ENCODE measurements at places on chromosomes 11 and 22.

GRCh38 chr11:62513626-62514025 is 33.0 kb downstream of the AHNAK start:
- DNase-seq, result no peak

DNA sequence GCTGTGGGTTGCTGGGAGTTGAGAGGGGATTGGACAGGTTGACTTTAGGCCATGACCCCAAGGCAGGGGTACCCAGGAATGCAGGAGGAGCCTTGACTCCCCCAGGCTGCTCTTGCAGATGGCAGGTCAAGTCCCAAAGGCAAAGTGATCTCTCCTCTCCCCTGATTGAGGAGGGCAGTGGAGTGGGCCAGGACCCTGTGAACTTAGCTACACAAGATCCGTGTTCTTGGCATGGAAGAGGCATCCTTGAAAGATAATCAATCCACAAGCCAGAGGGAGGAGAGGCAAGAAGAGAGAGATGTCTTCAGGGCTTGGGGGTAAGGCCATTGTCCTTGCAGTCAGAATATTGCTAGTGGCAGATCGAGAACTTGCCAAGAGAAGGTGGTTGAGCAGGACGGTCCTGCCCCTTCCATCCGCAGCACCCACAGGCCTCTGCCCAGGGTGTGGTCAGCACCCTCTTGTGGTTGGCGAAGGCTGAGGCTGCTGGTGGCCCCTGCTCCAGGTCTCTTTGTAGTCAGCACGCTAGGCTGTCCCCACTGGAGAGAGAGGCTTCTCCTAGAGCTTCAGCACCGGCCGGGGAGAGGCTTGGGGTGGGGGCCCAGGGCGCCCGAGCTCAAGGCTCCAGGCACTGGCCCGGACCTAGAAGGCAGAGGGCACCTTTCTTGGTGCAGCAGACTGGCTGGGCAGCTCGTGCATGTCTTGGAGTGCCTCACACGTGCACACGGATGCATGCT is 45.4 kb downstream of the KCNC1 start:
- no peak for DNase-seq

GRCh38 chr11:65651339-65651588 is 11.5 kb downstream of the RELA start:
- DNase-seq, result no peak

- no peak for DNase-seq
These were observed 16.2 kb upstream of the SHANK3 start for GRCh38 chr22:50656122-50657070.

- no peak for DNase-seq
These were observed 626 bp upstream of the F2 start for GRCh38 chr11:46718155-46719019.

DNA sequence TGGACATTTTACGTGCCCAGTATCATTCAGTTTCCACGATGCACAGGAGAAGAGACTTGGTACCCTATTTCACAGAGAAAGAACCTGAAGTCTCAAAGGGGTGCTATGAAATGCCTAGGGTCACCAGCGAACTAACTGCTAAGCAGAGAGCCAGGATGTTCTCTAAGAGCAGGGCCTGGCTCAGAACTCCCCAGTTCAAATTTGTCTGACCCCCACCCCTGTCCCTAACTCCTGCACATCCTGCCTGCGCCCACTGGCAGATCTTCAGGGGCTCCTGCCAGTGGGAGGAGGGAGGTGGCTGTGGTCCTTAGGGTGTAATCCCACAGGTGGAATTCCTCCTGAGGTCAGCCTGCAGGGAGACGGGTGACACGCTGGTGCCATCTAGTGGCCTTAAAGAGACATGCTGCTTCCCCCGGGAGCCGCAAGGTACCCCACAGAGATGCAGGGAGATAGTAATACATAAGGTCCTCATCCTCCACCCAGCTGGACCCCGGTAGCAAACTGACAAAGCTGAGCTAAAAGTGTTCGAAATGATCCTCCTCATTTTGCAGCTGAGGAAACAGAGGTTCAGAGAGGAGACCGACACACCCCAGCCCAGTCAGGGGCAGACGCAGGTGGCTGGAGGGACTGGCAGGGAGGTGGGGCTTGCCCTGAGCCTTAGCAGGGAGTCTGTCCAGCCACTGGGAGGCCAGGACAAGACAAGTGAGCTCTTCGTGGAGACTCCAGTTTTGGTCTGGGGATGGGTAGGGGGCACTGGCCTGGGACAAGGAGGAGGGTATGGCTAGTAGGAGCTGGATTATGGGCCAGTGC is 34.1 kb downstream of the MB start:
- peak; percentile 87 for DNase-seq

- DNase-seq, result peak; percentile 81
These were observed at the start of gene PRAME for GRCh38 chr22:22558972-22559603. Gene PRAME, minus strand, starts transcription at chr22:22559265. Its CDS starts 2,433 bp downstream, at chr22:22556832.

DNA sequence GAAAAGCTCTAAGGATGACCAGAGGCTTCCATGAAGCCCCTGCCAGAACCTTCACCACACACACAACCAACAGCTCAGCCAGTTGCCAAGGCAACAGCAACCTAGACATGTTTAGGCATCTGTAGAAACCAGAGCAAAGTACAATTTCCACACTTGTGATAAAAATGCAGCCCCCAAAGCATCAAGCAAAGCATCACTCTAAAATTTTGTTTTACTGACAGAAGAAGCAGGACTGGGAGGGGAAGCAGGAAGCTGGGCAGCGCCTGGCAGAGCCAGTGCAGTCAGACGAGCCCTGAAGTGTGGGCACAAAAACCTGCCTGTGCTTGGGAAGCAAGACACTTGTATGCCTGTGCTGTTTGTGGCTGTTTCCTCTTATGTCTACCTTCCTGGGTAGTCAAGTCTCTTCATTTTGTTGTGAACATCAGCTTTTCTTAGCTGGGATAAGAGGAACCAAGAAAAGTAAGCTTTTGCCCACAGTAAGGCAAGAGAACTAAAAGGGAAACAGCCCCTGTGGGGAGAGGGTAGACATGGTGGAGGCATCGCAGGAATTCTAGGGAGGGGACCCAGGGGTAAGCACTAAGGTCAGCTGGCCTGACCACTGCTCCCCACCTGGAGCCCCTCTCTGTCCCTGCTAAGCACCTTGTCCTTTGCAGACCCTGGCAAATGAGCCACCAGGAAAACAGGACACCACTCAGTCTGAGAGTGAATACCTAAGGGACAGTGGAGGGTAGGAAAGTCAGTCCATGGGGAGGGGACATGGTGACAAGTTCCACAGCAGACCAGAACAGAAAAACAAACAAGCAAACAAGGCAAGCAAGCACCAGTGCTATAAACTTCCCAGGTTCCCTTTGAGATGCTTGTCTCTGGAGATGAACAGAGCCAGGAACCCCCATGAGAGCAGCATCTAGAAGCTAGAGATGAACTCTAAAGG is 13.4 kb downstream of the PACSIN2 start:
- DNase-seq, result no peak

DNA sequence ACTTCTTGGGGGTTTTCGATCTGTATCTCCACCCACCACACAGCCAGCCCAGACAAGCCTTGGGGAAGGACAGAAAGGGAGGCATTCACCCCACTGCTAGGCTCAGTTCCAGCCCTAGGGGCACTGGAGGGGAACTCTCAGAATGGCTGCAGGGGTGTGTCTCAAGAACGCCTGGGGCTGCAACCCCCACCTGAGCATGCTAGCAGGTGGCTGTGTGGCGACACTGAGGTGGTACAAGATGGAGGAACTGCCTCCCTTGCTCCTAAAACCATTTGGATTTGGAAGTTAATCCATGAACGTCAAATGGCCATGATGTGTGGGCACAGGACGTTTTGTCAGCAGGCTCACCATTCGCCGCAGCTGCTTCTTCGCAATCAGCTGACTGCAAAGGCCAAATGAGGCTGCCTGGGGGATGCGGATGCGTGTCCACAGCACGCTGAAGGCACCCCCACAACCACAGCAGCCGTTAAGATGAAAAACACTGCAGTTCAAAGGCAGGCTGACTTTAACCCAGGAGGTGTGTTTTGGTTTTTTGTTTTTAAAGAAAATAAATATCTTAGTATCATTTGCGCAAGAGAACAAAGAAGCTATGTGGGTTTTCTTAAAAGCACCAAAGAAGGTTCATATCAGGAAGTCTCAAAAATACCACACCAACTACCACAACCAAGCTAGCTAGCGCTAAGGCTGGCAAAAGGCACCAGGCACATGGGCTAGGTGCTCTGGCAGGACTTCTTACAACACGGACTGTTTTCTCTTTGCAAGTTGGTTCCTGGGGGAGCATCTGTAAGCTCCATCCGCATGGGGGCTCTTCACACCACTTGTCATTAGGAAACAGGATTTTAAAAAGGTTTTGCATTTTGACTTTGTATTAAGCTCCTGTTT is 22.2 kb upstream of the NAP1L4 start:
- peak; percentile 52 for DNase-seq

GRCh38 chr11:15685306-15685705 is 570.6 kb downstream of the INSC start:
- DNase-seq, result no peak

GRCh38 chr11:3971756-3972404 is 116.4 kb downstream of the STIM1 start:
- DNase-seq, result no peak

GRCh38 chr11:70250876-70251658 is 19.4 kb upstream of the PPFIA1 start:
- DNase-seq, result no peak

- DNase-seq, result no peak
These were observed 59.2 kb downstream of the NFAM1 start for GRCh38 chr22:42372976-42373375.

DNA sequence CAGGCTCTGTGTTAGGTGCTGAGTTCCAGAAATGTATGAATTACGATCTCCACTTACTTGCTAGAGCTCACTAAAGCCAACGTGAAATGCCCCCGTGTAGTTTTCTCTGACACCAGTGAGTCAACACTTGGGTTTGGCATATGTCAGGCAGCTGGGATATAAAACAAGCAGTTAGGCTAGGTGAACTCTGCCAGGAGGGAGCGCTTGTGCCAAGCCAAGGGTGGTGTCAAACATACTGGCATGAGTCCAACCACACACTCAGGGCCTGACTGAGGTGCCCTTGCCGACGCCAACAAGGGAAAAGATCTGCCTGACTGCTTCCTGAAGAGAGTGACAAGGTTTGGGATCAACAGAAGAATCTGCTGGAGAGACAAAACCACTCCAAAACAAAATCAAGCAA is 167.8 kb upstream of the NARS2 start:
- no peak for DNase-seq

DNA sequence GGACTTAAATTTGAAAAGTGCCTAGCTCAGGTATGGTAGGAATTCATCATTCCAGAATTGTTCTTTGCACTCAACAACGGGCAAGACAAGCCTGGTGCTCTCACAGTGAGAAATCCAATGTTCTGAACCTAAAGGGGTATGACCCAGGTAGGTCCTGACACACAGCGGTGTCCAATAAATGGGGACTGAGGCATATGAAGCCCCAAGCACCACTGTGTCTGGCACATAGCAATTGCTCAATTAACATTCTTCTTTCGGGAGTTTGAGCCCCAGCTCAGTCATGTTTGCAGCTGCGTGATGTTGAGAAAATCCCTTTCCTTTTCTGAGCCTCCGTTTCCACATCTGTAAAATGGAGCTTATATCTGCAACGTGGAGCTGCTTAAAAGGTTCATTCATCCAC is 535.8 kb downstream of the MIAT start:
- DNase-seq, result no peak

- DNase-seq, result peak; percentile 36
These were observed 421.6 kb downstream of the METTL15 start for GRCh38 chr11:28529540-28530410.

GRCh38 chr11:3001496-3001895 is 9.4 kb upstream of the NAP1L4 start:
- DNase-seq, result no peak

- DNase-seq, result no peak
These were observed 3.1 kb downstream of the CD3D start for GRCh38 chr11:118339281-118339961.

- DNase-seq, result no peak
These were observed 97.1 kb downstream of the EXT2 start for GRCh38 chr11:44192462-44193100.

DNA sequence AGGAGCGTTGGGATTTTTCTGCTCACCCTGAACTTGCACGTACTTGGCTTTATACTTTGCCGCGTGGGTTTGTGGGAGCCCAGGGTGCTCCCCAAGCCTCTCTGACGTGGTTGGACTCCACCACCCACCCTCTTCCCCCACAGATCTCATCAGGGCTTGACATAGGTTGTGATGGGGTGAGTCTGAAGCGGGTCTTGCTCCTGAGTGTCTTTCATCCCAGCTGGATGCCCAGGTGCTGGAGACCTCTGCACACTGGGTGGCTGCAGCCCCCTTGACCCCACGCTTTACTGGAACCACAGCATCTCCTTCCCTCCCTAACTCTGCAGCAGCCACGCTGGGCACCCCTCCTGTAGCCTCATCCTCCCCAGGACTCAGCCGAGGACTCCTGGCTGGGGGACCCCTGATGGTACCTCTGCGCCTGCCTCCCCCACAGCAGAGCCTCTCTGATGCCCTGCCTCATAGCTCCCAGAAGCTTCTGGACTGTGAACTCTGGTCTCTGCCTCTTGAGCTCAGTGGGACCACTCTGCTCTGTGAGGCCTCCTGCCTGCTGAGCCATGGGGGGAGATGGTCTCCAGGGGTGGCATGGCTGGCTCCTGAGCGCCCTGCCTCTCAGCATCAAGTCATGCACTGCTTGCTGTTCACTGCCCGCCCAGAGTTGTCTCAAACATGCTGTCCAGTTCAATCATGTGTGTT is 45.2 kb downstream of the MYEOV start:
- DNase-seq, result no peak

- DNase-seq, result no peak
These were observed 8.1 kb upstream of the SLC22A12 start for GRCh38 chr11:64582885-64583284.

DNA sequence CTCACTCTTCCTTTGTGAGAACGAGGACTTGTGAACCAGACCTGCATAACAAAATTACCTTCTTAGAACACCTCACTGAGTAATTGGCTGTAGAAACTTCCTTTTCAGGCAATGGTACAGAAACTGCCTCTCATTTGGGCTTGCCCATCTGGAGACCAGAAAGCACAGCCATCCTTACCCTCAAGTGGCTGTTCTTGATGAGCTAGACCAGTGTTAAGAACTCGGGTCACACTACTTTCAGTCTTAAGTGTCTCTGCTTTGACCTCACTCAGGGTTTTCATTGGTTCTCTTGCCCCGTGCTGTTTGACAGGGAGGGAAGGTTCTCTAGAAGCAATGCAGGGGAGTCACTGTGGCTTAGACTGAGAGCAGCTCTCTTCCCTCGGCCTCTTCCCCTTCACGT is 29.3 kb downstream of the NAT10 start:
- peak; percentile 35 for DNase-seq

GRCh38 chr22:24584871-24585411 is 7.9 kb downstream of the LRRC75B start:
- DNase-seq, result no peak

DNA sequence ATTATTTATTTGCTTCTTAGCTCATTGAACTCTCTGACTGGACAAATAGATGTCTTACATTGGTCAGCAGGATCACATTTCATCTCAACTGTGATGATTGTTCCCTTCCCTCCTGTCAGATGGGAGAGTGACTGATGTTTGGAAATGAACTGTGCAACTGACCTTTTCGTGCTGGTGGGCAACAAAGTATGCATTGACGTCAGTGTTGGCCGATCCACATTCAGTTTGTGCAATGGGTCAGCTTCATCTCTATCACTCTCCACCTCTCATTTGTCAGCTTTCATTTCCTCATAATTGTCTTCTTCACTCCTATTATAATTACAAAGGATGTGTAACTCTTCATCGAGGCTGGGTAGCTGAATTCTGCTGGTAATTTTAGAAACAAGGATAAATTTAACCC is 71.3 kb downstream of the PPP2R1B start:
- DNase-seq, result peak; percentile 17

GRCh38 chr11:78370406-78371172 is 47.0 kb downstream of the GAB2 start:
- no peak for DNase-seq

GRCh38 chr11:113528982-113529381 is 53.8 kb upstream of the DRD2 start:
- DNase-seq, result no peak
